ENCODE measurements at places on chromosomes 6 and 20.
A peak's percentile ranks its signal among the peaks of the same experiment; 100 is the strongest.

- no peak for DNase-seq
These were observed 13.8 kb downstream of the BRD2 start for GRCh38 chr6:32982084-32982701.

- DNase-seq: no peak
These were observed 177.1 kb upstream of the MAN1A1 start for GRCh38 chr6:119526561-119527230.

DNA sequence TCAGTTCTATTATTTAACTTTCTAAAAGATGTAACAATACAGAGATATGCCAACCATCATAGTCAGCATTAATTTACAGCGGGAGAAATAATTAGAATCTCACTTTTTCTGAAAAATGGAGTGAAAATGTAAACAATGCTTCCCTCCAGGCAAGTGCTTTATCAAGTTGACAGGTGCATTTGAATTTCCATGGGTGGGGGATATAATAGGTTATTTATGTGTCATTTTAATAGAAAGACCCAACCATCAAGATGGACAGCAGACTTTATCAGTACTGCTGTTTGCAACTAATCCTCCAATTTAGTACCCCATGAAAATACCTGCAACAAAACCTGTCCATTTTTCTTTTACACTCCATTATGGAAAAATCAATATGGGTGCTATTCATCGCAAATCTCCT, 780.1 kb downstream of the TFAP2A start:
- no peak for DNase-seq

- DNase-seq: no peak
These were observed 305.4 kb downstream of the CDKAL1 start for GRCh38 chr6:20839630-20840029.

- DNase-seq: no peak
These were observed 18.7 kb upstream of the SGK2 start for GRCh38 chr20:43539975-43540672.

- DNase-seq: no peak
These were observed 46.1 kb upstream of the TNFAIP3 start for GRCh38 chr6:137820952-137821351.

DNA sequence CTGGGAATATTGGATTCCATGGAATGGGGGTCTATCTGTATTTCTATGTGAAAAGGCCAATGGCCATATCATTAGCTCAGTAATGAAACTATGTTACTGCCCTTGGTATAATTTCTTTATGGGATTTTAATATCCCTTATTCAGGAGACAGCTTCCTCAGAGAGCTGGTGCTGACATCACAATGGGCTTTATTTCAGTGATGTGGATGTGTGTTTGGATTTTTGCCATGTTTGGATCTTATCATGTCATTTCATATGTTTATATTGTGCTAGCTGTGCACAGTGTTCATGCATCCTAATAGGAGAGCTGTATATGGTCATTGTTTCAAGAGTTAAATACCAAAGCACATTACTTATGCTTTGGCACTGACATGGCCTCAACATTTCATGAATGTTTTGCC, 806.1 kb upstream of the MAP3K7 start:
- DNase-seq: no peak

DNA sequence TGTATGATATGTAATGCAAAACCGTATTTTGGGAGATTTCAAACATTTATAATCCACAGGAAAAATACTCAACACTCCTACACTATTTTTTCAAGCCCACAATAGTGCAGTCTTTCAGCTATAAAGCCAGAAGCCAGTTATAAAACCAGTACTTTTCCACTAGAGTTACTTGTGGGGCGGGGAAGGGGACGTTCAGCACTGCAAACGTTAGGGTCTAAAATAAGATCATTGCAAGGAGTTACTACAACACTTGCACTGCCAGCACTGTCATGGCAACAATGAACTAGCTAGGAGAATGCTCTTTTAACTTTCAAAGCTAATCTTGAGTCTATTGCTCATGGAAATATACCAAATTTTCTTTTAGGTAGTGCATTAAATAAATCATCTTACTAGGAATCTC, 14.7 kb downstream of the SESN1 start:
- no peak for DNase-seq

DNA sequence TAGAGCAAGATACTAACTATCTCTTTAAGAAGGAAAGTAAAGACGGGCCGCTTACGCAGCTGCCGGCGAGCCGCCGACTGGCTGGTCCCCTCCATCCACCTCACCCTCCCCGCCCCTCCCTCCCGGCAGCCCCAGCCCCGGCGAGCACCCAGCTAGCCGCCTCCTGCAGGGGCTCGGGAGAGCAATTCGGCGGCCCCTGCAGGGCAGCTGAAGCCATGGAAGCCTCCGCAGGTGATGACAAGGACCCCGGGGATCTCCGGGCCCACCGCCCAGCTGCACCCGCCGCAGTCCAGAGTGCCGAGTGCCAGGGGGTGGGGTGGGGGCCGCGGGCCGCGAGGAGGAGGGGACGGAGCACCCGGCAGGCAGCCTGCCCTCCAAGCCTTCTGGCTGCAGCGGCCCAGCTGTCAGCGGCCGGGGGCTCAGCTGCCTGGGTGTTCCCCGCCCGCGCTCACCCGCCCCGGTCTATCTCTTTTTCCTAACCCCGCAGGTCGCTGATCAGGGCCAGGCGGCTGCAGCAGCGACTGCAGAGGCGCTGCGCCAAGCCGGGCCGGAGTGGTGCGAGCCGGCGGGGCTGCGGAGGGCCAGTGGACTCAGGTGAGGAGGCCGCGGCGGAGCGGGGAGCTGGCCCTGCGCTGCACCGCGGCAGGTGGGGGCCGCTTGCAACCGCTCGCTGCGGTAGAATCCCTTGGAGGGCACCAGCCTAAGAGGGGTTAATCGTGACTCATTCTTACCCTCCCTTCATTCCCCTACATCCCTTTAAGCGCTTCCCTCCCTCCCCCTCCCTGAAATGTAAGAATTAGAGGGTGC, at the start of gene SNPH:
Gene SNPH (plus strand): TSS at position 128 of the 807 bp plus-strand sequence. CDS start 29,946 bp downstream, outside the sequence.
- DNase-seq: peak; percentile 74

DNA sequence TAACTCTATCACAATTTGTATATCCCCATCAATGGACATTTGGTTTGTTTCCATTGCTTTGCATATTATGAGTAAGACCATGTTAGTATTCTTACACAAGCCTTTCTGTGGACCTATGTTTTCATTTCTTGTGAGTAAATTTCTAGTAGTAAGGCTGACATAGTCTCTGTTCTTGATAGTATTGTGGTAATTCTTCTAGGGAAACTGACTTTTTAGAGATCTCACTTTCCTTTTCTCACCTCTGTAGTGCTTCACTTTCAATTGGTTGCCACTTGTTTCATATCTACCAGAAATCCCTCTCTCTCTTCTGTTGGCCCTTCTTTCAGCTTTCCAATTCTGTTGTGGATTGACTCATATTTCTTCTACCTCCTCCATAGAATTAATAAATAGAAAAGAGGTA, 8.5 kb downstream of the ISM1 start:
- no peak for DNase-seq

DNA sequence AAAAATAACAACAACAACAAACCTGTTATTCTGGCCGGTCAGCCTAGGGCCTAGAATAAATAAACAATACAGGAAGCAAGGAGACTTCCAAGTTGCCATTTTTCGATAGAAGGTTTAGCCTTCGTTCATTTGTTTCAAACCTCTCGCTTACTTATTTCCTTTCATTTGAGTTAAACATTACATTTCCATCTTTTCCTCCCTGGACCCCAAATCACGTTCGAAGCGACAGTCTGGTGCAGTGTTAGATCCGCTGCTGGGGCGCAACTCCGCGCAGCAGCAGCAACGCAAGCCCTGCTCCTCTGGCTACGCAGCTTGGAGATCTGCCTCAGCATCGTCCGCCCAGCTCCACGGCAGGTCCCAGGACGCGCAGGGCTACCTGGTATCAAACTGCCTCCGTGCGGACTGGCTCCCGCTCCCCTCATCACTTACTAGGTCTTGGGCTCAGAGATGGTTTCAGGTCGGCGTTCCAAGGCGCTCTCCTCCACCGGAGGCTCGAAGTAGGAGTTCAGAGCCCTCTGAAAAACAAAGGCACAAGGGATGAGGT, 530 bp downstream of the TDP2 start:
- DNase-seq: peak; percentile 41

GRCh38 chr6:127191716-127192115, 73.2 kb downstream of the RSPO3 start:
- no peak for DNase-seq

GRCh38 chr20:1130847-1131246, 12.4 kb downstream of the PSMF1 start:
- no peak for DNase-seq

GRCh38 chr20:64268174-64268573, 12.6 kb downstream of the PCMTD2 start:
- no peak for DNase-seq

Measured in stimulated activated naive CD4-positive, alpha-beta T cell treated with Interleukin-2 at 50 U/mL for 16 hours (primary cell).